Activated CD8-positive, alpha-beta memory T cell treated with anti-CD3 and anti-CD28 coated beads for 24 hours (primary cell): ENCODE measurements at places on chromosomes 6 and 20.

- no peak for DNase-seq
Observed at GRCh38 chr6:109194880-109195279, 99.6 kb downstream of the CEP57L1 start.

GRCh38 chr6:147207837-147208754 lies 3.9 kb downstream of the STXBP5 start:
- no peak for DNase-seq

- no peak for DNase-seq
Observed at GRCh38 chr20:8858181-8858787, 210.6 kb upstream of the PLCB4 start.

DNA sequence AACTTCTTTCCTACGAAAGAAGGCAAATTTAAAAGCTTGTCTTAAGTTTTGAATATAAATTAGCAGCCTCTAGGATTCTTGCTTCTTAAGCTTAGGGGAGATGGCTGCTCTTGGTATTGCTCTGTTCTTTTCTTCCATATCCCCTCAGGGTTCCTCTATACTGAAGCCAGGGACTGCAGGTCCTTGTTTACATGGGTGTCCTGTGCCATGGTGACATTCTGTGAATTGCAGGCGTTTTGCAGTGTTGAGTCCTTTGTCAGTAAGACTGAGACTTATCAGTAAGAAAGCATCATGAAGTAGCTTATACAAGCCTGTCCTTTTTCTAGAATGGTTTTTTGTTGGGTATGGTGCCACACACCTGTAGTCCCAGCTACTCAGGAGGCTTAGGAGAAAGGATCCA lies 147.8 kb downstream of the ARID1B start:
- DNase-seq = no peak

DNA sequence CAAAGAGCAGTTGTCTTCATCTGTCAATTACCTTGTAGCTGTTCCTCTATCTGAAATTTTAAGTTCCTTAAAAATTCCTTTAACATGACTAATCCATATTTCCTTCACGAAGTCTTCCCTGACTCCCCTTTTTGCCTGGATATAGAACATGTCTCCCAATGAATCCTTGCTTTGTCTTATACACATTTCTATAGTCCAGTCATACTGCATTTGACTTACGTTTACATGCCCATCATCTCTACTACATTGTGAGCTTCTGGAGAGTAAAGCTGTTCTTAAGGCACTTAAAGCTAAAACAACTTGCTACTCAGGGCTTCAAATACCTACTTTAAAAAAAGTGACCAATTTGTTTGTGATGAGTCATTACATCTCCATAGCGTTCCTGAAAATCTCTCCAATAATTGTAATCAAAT lies 4.9 kb downstream of the REV3L start:
- DNase-seq = no peak

DNA sequence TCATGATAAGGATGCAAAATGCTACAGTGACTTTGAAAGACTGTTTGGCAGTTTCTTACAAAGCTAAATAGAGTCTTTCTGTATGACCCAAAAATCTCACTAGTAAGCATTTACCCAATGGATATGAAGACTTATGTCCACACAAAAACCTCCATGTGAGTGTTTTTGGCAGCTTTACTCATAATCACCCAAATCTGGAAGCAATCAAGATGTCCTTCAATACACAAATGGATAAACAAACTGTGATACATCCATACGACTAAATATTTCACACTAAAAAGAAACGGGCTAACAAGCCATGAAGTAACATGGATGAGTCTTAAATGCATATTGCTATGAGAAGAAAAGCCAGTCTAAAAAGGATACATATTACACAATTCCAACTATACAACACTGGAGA lies 117.2 kb downstream of the PDE10A start:
- no peak for DNase-seq

- peak; percentile 43 for DNase-seq
Observed at GRCh38 chr6:43953256-43953655, 174.0 kb downstream of the MRPL14 start.

DNA sequence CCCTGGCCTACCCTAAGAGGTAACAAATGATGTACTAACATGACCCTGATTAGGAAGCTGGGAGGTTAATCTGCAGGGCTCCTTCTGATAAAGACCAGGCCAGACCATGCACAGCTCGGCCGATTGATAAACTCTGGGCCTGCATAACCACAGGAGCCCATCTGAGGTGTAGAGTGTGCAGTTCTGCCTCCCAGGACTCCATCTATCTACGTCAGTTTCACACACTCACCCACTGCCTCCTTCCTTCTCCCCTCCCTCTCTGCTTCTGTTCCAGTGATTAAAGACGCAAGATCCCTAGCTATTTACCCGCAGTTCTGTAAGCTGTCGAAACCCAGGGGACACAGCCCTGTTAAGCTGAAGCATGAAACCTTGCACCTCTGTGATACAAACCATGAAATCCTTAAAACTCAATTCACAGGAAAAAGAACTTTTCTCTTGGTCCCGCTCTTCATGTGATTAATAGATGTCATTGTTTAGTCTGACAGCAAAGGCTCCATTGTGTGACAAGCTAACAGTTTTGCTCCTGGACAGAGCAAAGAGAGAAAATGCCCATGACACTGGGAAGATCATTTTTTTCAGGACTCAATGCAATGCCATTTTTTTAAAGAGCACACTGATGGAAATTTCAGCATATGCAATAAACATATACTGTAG lies 470.6 kb downstream of the MAFB start:
- DNase-seq = no peak

GRCh38 chr6:39041072-39041471 lies 7.5 kb upstream of the GLP1R start:
- no peak for DNase-seq

GRCh38 chr6:16623029-16623653 lies 138.1 kb downstream of the ATXN1 start:
- DNase-seq = no peak

DNA sequence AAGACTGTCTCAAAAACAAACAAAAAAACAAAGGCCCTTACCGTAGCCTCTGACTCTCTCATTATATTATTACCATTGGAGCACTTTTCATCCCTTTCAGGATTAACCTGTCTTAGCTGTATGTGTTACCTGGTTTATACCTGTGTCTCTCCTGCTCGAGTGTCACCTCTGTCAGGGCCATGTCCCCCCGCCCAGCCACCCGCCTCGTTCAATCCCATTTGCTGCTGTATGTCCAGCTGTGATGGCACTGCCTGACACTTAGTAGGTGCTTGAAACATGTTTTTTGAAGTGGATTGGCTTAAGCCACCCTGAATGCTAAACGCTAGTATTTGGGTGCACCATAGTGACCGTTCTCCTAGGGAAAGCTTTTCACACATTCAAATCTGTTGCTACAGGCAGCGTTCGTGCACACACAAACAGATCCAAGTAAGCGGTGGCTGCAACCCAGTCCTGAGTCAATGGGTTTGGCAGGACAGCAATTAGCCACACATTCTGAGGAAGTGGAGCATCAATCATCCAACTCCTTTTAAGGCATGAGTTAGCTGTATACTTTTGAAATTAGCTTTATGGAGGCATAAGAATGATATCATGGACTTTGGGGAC lies 98.9 kb upstream of the ZNF217 start:
- DNase-seq = no peak

- no peak for DNase-seq
Observed at GRCh38 chr6:2197177-2197671, 48.2 kb downstream of the GMDS start.

DNA sequence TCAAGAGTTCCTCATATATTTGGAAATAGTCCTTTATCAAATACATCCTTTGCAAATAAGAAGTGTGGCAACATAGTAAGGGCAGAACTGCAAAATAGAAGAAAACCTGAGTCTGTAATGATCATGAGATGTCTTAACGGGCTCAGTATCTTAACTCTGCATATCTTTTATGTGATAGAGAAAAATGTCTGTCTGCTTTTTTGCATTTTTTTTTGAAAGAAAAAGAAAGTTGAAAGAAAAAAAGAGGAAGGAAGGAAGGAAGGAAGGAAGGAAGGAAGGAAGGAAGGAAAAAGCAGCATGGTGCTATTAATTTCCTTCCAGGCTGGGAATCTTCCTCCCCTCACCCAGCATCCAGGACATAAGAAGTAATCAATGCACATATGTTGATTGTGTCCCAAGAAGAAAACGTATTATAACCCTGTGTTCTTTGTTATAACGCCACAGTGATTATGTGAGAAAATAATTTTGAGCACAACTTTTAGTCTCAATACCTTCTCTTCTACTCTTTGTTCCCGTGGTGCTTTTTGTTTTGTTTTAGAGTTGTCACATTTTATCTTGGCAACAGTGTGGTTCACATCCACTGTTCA lies 58.7 kb upstream of the PCSK2 start:
- no peak for DNase-seq

DNA sequence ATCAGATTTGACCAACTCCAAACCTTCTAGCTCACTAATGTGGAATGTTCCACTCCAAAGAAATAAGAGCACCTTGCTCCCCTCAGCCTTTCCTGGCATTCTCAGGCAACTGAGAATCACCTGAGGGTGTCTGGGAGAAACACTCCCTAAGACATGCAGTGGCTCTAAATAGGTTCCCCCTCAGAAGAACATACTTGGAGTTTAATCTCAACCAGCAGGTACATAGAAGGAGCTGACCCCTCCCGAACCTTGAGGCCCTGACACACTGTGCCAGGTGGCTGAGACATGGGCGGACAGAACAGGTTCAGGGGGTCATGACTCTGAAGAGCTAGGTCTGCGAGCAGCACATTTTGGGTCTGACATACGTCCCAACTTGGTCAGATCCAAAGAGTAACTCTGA lies 107.6 kb upstream of the MAP3K4 start:
- no peak for DNase-seq

DNA sequence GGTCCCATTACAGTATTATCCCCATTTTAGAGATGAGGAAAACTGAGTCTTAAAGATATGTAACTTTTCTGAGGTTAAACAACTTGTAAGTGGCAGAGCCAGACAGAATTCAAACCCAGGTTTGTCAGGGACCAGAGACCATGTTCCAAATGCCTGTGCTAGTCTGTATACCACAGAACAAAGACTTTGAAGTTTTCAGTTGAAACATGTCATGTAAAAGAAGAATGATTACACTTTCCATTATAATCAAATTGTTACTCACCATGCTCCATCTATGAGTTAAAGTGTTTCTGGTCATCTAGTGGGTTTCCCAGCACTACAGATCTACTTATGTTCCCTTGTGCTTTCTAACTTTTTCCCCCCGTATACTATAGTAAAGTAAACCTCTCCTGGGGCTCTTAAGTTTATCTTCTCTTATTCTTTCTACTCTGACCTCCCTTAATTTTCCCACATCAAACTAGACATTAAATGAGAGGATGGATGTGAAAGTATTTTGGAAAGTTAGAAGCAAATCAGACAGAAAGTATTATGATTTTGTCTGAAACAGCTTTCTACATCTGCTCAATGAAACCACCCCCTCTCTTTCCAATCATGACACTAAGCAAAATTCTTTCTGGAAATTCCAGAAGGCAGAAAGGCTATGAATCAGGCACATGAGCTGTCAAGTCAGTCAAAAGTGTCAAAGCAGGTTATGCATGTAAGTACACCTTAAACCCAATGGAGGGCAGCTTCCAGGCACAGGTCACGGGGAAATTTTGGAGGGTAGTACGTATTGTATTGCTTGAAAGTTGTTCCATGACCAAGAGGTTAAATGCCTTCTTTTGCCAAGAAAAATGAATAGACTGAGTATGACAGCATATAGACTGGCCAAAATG lies 132.7 kb upstream of the MAP3K7 start:
- DNase-seq = no peak

- no peak for DNase-seq
Observed at GRCh38 chr6:37077905-37078296, 72.4 kb downstream of the FGD2 start.

DNA sequence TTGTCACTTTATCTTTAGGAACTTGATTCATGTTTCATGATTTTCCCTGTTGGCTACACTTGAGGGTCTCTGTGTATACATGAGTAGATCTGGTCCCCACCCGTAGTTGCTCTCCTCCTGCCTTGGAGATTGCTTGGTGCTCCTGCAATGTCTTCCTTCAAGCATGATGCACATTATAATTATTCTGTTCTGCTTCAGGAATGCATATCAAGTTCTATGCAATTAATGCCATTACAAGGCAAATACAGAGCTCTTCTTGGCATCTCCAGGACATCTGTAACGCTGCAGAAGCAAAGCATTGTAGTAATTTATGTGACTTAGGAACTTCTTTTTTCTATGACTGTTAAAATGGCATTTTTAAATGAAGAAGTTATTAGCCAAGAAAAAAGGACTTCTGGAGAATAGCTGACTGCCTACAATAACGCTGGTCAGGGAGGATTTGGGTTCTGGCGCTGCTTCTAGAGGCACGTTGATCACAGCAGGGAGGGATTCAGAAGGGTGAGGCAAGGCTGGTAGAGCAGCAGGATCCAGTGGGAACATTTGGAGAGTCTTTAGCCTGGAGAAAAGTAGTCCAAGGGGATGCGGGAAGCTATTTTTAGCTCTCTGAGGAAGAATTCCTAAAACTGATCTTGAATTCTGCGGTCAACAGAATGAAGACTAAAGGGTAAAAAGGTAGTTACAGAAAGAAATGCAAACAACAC lies 203.6 kb downstream of the PLCB1 start:
- no peak for DNase-seq
